Activated CD4-positive, alpha-beta T cell treated with anti-CD3 and anti-CD28 coated beads, Interleukin-2, amount 50 U/mL, for 1 hour (primary cell): ENCODE measurements at places on chromosomes 7 and 10.

DNA sequence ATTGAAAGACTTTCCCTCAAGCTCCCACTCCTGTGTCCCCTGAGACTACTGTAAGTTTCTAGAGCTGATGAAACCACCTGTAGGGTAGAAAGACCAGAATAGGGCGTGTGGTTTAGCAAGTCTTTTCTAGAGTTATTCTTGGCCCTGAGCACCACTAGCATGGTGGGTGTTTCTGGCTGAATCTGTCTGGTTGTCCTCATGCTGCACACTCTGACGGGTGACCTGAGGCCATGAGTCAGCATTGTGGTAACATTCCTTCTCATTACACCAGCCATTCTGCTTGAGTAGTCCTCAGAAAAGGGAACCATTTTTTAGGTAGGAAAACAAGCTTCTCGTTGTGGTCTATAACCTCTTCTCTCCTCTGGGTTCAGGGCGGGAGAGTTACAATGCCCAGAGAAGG, 250.3 kb downstream of the SNX13 start:
- no peak for DNase-seq

GRCh38 chr7:114976666-114977065, 54.8 kb downstream of the MDFIC start:
- DNase-seq, result no peak

DNA sequence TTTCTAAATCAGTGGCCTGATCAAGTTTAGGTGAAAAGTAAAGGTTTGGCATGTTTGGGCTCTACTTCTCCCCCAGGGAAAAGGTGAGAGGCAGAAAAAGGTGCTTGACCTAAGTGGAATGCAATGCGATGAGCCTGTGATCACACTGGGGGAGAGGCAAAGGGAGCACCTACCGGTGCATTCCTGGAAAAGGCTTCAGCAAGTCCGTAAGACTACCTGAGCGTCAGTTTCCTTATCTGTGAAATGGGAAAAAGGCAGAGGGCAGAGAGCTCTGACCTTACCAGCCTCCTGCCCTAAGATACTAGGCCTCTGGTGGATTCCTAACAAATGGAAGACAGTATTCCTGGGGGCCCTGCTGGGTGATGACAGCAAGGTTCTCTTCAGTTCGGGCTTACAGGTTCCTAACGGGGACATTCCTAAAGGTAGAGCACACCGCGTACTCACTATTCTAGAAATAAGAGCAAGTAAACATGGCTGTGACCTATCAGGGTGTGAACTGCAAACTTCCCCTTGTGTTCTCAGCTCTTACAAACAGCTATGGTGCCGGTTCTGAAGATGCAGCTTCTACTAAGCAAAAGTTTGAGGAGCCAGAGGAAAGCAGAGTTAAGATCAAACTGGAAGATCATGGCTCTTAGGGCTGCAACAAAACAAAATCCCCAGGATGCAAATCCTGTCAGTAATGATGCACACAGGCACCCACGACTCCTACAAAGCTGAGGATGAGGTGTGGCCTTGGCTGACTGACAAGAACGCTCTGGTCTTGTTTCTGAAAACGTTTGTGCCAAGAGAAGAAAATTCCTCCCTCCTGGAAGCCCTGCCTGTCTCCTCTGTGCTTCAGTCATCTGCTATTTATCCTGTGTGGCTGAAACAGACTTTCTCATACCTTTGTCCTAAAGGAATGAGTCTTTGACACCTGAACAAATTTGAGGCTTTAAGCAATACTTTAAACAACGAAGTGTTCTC, 13.3 kb upstream of the ACSL5 start:
- DNase-seq, result no peak

DNA sequence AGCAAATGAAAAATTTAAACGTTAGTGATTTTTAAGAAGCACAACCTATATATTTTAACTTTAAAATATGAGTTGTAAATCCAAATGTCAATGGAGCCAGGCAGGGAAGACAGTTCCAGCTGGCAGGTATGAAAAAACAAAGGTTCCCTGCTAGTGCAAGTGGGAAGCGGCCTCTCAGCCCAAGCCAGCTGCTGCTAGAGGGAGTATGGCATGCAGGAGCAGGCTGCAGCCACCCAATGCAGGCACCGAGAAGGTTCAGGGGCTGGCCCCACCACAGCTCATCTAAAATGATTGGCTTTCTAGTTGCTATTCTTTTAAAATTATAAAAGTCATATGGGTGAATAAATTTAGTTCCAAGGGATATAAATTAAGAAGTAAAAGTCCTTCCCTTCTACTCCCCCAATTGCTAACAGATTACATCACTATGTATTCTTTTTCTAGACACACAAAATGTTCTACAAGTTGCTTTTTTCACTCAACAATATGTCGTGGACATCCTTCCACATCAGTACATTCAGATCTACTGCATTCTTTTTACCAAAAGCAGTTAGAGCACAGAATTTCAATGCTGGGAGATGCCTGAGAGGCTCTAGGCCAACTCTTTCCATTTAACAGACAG, 69.3 kb downstream of the SGMS1 start:
- no peak for DNase-seq

DNA sequence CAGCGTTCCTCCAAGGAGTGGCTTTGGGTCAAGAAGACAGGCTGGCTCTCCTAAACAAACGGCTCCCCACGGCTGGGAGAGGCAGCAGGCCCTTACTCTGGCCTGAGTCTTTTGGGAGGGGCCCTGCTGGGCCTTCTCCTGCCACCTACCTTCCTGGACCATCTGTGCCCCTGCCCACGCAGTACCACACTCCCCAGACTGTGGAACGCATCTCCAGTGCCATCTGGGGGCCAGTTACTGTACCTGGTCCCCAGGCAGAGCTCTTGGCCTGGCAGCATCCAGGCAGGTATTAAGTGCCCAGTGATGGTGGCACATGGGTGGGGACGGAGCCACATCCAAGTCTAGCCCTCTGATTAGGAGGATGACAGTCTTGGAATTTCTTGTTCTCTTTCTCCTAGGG, 14.4 kb downstream of the ALKBH4 start:
- DNase-seq, result peak; percentile 60

GRCh38 chr10:132558516-132559413, 21.2 kb downstream of the INPP5A start:
- DNase-seq, result no peak

GRCh38 chr10:131703541-131703940, 197.3 kb upstream of the PPP2R2D start:
- DNase-seq, result no peak

- no peak for DNase-seq
These were observed 76.2 kb upstream of the UNC5B start for GRCh38 chr10:71136036-71136721.

GRCh38 chr7:87003872-87004798, 55.3 kb downstream of the ELAPOR2 start:
- DNase-seq, result no peak

DNA sequence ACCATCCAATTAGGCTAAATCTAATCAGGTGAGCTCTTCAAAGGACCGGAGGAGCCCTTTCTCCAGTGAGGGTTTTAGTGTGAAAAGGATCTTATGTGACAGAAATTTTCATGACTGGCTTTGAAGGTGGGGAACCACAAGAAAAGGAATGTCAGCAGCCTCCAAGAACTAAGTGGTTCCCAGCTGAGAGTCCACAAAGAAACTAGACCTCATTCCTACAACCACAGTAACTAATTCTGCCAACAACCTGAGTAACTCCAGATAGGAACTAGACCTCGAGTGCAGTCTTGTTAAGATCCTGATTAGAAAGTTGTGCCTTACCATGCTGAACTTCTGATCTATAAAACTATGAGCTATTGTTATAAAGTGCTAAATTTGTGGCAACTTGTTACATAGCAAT, 51.3 kb downstream of the PCLO start:
- DNase-seq, result no peak

- no peak for DNase-seq
These were observed 22.2 kb downstream of the FZD1 start for GRCh38 chr7:91286432-91286831.
